Activated effector memory CD4-positive, alpha-beta T cell treated with Interleukin-2 at 50 U/mL for 16 hours (primary cell): ENCODE measurements at places on chromosomes 6 and 20.

DNA sequence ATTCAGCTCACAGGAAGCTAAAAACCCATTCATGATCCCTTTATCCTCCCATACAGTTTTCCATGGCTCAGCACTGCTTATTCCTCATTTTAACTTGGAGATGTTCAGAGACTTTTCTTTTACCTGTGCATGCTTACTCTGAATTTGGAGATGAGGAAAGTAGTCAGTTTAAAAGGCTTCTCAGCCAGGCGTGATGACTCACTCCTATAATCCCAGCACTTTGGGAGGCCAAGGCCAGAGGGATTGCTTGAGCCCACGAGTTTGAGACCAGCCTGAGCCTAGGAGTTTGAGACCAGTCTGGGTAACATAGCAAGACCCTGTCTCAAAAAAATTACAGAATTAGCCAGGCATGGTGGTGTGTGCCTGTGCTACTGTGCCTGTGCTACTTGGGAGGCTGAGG, 30.3 kb upstream of the TMEM217 start:
- no peak for DNase-seq

DNA sequence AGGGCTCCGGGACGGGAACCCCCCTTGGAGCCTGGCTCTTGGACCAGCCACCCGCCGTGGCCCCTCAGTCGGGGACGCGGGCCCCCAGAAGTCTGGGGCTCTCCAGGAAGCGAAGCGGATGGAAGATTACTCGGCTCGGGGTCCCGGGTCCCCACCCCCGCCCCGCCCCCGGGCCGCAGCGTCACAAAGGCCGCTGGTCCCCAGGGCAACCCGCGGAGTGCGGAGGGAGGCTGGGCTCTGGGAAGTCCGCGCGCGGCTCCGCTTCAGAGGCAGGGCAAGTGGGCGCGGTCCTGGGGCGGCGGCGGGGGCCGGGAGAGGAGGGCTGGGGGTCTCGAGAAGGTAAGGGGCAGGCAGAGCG, at the start of gene FNDC11:
Gene FNDC11 (plus strand): TSS at position 227 of the 358 bp plus-strand sequence. CDS start 1,505 bp downstream, outside the sequence.
- no peak for DNase-seq

DNA sequence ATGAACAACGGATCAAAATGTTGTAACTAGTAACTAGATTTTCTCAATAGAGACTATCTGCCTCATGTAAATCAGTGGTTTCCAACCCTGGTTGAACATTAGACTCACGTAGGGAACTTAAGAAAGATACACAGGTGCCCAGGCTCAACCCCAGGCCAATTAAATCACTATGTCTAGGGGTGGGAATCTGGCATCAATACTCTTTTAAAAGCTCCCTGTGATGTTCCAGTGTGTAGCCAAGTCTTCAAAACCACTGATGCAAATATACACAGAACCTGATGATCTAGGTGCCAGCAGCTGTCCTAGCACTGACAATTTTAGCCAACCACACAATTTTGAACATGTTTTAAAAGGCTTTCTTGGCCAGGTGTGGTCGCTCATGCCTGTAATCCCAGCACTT, 128.7 kb downstream of the TBC1D32 start:
- no peak for DNase-seq

DNA sequence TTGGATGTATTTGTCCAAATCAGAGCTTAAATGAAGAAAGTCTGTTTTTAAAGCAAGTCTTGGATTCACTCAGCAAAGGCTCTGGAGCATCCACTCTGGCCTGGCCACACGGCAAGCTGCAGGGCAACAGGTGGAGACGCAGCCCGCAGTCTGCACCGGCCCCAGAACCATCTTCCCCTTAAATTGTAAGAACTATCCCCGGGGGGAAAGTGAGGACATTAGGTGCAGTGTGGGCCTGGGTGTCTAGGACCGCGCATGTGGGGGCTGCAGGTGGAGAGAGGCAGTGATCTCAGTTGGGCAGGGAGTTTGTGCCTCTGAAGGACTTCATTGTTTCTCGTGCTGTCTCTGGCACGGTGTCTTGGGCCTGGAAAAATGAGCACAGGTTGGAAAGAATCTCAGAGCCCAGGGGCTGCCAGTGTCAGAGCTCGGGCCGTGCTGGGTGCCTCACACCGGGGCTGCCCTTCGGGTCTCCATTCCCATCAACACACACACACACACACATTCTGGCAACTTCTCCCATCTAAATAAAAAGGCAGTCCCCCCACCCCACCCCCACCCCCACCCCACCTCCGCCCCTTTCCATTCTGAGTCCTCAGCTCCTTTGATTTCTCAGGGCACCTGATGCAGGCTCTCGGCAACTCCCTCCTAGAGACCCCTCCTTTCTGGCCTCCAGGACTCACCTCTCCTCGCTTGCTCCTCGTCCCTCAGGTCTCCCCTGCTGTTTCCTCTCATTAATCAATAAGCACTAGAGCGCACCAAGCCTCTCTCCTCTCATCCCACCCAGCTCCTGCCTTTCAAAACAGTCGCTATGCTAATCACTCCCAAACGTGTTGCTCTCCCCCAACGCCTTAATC, 48.4 kb downstream of the FOXF2 start:
- DNase-seq, result no peak

DNA sequence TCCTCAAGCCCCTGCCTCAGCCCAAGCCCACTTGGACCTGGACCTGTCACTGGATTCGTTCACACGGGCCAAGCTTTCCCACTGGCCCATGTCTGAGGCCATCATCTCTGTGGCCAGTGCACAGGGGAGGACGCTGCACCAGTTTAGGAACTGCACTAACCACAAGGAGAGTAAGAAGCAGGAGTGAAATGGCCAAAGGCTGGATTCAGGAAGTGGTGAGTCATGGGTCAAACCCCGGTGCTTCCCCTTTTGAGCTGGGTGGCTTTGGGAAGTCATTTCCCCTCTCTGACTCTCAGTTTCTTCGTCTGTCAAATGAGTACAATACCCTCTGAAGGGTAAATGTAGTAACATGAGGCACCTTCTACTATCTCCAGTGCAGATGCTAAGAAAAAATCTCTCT, 87.9 kb downstream of the CD40 start:
- DNase-seq, result no peak

- no peak for DNase-seq
Measured at GRCh38 chr6:56956491-56956890, 1.6 kb downstream of the BEND6 start.

GRCh38 chr20:44748005-44748370, 2.3 kb downstream of the KCNK15 start:
- no peak for DNase-seq

DNA sequence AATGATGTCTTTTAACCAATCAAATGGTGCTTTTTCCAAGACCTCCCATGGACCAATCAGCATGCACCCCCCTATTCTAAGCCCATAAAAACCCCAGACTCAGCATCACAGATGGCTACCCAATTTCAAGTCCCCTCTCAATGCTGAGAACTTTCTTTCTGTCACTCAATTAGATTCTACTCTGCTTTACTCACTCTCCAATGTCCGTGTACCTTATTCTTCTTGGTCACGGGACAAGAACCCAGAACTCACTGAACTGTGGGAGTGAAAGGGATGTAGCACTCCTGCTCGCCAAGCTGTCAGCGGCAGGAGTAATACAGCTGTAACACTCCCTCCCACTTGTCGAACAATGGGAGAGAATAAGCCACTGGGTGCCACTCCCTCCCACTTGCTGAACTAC, 20.8 kb upstream of the MAP7 start:
- DNase-seq, result no peak

DNA sequence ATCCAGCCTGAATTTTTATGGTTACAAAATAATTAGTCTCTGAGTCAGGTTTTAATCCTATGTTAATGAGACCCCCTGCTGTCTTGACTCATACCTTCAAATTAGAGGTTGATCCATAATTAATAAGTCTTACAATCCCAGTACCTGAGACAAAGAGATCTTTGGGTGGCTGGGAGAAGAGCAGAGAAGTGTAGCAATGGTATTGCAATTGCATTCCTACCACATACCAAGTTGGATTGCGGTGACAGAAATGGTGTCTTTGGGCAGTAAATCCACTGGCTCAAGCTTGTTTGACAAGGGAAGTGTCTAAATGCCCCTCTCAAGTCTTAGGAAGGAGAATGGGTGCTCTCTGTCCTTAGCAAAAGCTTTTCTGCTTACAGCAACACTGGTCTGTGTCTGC, 150.4 kb downstream of the BTBD3 start:
- no peak for DNase-seq

GRCh38 chr6:168726312-168726856, 285.4 kb downstream of the SMOC2 start:
- no peak for DNase-seq

- DNase-seq, result no peak
Measured at GRCh38 chr6:42952389-42952788, 8.2 kb upstream of the GNMT start.

GRCh38 chr6:123803504-123804013, at the start of gene NKAIN2:
NKAIN2 (plus strand) TSS chr6:123803865.
- no peak for DNase-seq

GRCh38 chr6:29924731-29925130, 17.6 kb upstream of the HLA-A start:
- no peak for DNase-seq

GRCh38 chr6:151098166-151098565, 141.6 kb upstream of the AKAP12 start:
- DNase-seq, result no peak

GRCh38 chr6:132818404-132819359, 4.3 kb downstream of the RPS12 start:
- no peak for DNase-seq

GRCh38 chr6:107972413-107973096, 14.5 kb upstream of the SEC63 start:
- no peak for DNase-seq

DNA sequence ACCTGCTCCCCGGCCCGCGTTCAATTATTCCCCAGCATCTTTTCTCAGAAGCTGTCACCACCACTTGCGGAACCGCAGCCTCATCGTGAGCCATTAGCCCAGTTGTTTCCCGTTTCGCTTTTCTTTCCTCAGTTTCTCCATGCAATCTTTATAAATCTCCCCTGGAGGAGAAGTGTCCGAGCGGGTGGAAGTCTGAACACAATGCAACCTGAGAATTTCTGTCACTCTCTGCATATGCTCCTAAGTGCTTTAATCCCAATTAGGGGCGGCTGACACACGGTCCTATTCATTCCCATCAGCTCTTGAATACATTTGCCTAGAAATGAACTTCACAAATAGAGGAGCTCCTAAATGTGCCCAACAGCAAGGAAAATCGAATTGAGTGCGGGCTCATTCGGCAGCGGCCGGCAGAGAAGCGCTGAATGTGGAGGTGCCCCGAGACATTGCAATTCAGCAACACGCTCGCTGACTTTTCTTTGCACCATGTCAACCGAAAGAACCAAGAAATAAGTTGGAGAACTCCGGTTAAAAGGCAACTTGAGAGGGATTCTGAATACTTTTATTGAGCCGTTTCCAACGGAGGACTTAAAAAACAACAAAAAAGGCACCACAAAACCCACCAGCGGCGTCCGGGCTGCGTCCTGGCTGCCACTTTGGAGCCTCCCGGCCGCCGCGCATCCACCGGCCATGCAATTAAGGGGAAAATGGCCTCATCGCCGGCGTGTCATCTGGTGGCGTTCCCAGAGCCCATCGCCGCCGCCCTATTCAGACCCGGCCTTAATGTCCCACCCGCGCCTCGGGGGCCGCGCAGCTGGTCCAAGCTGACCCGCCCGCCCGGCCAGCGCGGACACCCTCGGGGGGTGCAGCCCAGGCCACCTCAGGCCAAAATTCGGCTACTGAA, 3.9 kb upstream of the PRDM13 start:
- no peak for DNase-seq

- no peak for DNase-seq
Measured at GRCh38 chr20:59613861-59614260, 9.5 kb downstream of the PHACTR3 start.

DNA sequence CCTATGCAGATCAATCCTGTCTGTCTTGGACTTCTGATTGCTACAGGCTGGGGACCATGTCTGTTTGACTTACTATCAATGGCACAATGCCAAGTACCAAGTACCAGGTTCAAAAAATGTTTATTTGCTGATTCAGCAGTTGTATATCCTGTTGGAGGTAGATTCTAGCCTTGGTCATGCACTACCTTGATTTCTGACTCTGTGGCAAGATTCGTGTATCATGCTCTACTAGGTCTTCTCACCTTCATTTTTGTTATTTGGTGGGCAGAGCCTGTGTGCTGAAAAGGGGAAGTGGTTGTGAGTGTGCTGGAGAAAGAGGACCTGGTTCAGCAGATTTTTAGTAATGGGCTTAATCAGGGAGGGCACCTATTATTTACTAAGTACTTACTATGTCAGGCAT, 192.4 kb upstream of the MYLIP start:
- no peak for DNase-seq

GRCh38 chr20:56711018-56711417, 81.9 kb downstream of the TFAP2C start:
- DNase-seq, result no peak

GRCh38 chr6:98566126-98566525, 268.2 kb upstream of the POU3F2 start:
- DNase-seq, result no peak

- no peak for DNase-seq
Measured at GRCh38 chr6:92617721-92618120, 801.6 kb downstream of the EPHA7 start.

DNA sequence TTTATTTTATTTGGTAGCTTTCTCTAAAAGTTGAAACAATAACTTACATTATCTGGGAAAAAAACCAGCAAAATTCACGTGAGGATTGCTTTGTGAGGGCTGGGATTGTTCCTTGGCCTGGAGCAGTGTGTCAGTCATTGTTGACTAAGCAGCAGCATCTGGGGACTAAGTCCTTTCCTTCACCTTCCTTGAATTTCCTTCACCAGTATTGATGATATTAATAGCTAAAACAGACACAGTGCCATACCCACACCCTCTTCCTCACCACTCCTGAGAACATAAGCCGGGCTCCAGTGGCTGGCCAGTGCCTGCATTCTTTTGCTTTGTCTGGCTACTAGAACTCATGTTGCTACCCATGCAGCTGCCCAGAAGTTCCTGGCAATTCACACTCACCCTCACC, 23.7 kb downstream of the PLCB1 start:
- DNase-seq, result no peak
